ENCODE measurements at places on chromosomes 7 and 10.

- DNase-seq: peak; percentile 64
Measured at GRCh38 chr7:8042796-8043535, 74.4 kb downstream of the GLCCI1 start.

GRCh38 chr10:15236340-15236739 lies 67.8 kb upstream of the NMT2 start:
- peak; percentile 20 for DNase-seq

DNA sequence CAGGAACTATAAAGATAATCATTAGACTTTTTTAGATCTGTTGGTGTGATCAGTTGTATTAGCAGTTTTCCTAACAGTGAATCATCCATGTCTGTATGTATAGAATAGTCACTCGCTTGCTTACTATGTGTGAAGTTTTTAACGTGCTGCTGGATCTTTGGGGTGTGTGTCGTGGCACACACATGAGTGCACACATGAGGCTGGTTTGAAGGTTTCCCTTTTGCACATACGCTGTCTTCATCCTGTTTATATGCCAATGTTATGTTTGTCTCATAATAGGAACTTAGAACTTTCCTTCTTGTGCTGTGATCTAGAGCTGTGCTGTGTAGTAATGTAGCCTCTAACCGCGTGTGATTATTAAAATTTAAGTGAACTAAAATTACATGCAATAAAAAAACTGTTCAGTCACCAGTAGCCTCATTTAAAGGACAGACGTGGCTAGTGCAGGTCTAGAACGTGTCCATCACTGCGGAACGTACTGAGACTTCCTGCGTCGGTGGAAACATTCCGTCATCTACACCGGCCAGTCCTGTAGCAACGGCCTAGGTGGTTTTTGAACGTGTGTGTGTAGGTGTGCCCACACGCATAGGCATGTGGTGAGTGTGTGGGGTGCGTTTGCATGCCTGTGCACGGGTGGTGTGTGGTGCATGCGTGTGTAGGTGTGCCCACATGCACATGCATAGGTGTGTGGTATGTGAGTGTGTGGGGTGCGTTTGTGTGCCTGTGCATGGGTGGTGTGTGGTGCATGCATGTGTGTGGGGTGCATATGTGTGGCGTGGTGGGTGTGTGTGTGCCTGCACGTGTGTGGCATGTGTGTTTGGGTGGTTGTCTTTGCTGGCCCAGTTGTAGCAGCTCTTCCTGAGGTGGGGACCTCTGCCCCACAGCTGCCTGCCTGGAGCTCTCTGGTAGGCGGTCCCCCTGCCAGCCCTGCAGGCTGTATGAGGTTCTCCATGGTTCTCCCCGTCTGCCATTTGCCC lies 56.6 kb downstream of the INPP5A start:
- DNase-seq: no peak

DNA sequence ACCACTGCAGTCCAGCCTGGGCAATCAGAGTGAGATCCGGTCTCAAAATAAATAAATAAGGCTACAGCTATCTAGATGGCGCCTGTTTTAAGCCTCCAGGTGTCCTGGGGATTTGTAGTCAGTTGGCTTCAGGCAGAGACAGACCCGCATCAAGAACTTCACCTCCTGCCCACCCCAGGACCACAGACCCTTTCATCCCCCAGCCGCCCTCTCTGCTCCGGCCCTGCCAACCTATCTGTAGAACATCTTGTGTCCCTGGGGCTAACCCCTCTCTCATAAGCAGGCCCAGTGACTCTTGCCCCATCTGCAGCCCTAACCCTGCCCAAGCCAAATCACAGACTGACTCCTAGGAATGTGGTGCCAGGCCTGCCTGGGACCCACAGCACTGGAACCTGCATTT lies 17.9 kb downstream of the PDIA4 start:
- no peak for DNase-seq

DNA sequence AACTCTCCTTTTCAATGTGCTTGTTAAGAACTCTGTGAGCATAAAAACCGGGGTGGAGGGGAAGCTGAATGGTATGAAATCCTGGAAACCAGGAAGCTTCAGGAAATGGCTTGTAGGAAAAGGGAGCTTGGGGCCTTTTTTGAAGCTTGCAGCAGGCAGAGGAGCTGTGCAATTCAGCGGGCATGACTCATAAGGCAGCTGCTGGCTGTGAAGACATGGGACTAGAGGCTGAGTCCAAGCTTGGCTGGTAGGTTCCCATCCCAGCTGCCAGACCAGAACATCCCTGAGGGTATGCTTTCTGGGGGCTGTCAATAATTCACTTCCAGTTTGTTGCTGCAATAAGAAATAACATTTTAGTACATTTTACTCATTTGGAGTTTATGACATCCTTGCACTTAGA lies 36.8 kb upstream of the CDC14C start:
- no peak for DNase-seq

- no peak for DNase-seq
Measured at GRCh38 chr7:154912871-154913637, 89.9 kb downstream of the PAXIP1 start.

- no peak for DNase-seq
Measured at GRCh38 chr10:112873541-112873940, 76.5 kb upstream of the TCF7L2 start.

GRCh38 chr7:29853072-29853471 lies 46.8 kb downstream of the WIPF3 start:
- DNase-seq: no peak

GRCh38 chr10:89419548-89419947 lies 5.2 kb downstream of the IFIT5 start:
- DNase-seq: peak; percentile 27

DNA sequence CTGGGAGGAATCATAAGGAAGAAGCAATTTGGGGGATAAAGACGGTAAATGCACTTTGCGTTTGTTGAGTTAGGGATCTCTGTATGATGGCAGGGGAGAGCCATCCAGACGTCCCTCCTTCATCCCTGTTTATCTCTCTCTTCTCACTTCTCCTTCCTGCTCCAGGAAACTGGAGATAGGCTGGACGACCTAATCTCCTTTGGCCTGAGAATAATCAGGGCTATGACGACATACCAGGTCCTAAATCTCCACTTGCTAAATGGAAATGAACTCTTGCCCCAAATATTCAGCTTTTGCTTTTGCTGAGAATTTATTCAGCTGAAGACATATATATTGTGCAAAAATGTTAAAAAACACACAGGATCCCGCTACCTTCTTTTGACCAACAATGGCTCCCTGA lies 182.9 kb upstream of the INHBA start:
- DNase-seq: no peak
